Stimulated activated CD4-positive, alpha-beta T cell treated with anti-CD3 and anti-CD28 coated beads, TNF-alpha, amount 100 ng/mL, for 1 hour (primary cell): ENCODE measurements at places on chromosomes 7 and 10.

DNA sequence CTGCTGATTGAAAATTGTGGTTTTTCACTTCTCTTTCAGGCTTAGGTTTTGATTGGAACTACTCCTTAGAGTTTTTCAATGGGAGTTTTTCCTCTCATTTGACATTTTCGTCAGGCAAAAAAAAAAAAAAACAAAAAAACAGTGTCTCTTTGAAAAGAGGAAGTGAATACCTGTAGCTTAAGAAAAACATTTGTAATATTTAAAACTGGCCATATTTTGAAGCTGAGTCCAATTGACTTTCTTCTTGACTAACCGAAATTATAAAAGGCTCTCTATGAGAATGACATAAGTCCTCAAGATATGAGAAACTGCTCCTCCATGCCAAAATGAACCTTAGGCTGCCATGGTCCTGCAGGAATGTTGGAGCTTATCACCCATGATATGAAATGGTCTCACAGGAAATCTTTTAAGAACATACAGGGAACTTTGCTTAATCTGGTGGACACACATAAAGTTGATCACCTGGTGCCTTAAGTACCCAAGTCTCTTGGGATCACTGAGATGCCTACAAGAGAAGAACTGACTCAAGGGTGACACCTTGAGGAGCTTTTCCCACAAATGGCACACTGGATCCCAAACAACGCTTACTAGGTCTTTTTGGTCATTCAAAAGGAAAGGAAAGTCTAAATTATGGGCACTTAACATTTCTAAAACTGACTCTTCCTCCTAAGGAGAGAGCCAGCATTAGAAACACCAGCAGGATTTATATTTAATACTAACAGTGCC lies 263.4 kb downstream of the CDC14C start:
- no peak for DNase-seq

DNA sequence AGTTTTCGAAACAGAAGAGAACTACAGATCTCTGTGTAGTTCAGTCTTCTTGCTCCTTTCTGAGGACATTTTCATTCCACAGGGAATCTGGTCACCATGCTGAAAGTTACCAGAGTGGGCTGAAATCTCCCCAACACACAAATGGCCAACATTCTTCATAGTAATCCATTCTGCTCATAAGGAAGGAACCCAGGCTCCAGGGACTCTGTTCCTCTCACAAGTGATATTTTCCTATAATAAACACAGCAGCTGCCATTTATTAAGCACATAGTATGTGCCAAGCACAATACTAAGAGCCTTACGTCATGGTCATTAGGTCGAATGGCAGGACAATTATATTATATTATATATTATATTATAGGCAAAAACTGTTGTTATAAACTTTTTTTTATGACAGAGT lies 109.8 kb downstream of the RAB11FIP2 start:
- DNase-seq, result no peak

DNA sequence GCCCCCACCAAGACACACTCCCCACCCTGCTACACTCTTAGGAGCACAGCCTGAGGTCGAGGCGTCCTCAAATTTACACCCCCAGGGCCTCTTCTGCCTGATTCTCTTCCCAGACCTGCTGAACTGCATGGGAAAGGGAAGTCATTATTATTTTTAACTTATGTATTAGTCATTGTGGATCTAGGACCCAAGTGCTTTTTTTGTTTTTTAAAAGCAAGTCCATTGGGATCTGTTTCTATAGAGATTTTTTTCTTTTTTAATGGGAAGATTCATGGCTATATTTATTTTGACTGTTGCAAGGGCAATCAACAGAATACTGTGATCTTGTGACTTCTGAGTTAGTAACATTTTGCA lies 203.8 kb downstream of the ZMYND11 start:
- no peak for DNase-seq

GRCh38 chr10:78749200-78749599 lies 319.6 kb upstream of the ZMIZ1 start:
- no peak for DNase-seq

DNA sequence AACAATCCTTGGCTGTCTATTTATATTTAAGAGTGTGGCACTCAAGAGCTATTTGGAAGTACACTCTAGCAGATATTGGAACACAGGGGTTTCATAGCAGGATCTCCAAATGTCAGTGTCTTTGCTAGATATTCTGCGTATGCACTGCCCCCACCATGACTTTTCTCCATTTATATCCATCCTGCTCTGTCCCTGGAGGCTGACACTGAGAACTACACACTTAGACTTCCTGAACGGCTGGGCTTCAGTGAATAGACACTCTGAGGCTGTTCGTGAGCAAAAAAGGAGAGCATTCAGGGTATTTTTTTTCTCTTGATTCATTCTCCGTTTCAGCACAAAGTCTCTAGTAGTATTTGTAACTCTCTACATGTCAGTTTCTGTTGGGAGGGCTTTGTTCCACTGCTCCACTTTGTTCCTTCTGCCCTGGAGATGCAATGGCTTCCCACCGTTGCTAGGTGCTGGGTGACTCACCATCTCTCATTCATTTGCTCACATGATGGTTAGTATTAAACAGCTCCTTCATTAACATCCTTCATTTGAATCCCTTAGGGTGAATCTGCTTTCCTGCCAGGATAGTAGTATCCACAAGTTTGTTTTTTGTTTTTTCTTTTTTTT lies 155.9 kb upstream of the SLC13A1 start:
- no peak for DNase-seq

DNA sequence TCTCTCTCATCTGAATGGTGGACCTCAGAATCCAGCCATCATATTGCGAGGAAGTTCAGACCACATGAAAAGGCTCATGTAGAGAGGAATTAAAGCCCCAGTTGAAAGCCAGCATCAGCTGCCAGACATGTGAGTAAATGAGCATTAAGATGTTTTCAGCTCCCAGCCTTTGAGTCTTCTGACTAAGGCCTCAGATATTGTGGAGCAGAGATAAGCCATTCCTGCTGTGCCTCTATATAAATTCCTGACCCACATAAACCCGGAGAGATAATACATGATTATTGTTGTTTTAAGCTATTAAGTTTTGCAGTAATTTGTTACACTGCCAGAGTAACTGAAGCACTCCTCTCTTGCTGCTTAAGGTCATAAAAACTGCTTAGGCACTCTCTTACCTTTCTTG lies 14.6 kb downstream of the FAM149B1 start:
- no peak for DNase-seq

- DNase-seq, result no peak
Observed at GRCh38 chr10:29268011-29268410, 20.9 kb upstream of the LYZL1 start.

DNA sequence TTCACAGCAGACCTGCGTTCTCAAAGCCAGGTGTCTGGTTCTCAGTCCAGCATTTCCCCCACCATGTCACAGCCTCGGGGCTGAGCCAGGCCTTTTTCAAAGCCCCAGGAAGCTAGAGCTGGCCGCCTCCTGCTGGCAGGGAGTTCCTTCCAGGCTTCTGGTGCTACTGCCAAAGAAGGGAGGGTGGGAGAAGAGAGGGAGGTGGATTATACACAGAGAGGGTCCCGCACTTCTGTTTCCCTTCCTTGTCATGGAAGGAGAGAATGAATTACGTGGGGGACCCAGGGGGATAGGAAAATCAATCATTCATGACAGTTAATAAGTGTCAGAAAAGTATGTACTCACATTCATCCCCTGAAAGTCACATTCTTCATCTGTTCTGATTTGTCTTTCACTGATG lies 600 bp upstream of the LGI1 start:
- no peak for DNase-seq
